ENCODE measurements at places on chromosomes 5 and 9. TPM values are rescaled to one million over a fixed set of nuclear protein-coding genes. Genes with fewer than 3 reads are reported as not detected.

The SPEF2 gene
- total RNA-seq = 1.7 TPM

The DMGDH gene
- not detected for total RNA-seq

The SLC25A2 gene
- not detected for total RNA-seq

The ZNF354C gene
- 0.71 TPM for total RNA-seq

The HEXB gene
- 117 TPM for total RNA-seq

The SLC34A3 gene
- total RNA-seq = 0.28 TPM

The PCDHGA5 gene
- 0.14 TPM for total RNA-seq

The SHOC1 gene
- total RNA-seq = not detected

The STRBP gene
- 13.4 TPM for total RNA-seq

The MSMP gene
- total RNA-seq = not detected

The PRLR gene
- 0.02 TPM for total RNA-seq

The SCGB3A1 gene
- total RNA-seq = not detected

The SLCO4C1 gene
- total RNA-seq = not detected

The CDC20B gene
- total RNA-seq = 0.09 TPM

All from A549 treated with Mapracorat at 1 μM for 4 hours (cell line).